ENCODE measurements at places on chromosomes 3 and 15.

GRCh38 chr3:126358816-126359181 lies 1.6 kb upstream of the KLF15 start:
- DNase-seq: no peak

GRCh38 chr3:147760941-147761340 lies 351.8 kb downstream of the ZIC1 start:
- no peak for DNase-seq

- DNase-seq: no peak
Observed at GRCh38 chr3:71260782-71261181, 322.7 kb downstream of the FOXP1 start.

GRCh38 chr15:38076786-38077185 lies 142.3 kb downstream of the TMCO5A start:
- peak; percentile 26 for DNase-seq

DNA sequence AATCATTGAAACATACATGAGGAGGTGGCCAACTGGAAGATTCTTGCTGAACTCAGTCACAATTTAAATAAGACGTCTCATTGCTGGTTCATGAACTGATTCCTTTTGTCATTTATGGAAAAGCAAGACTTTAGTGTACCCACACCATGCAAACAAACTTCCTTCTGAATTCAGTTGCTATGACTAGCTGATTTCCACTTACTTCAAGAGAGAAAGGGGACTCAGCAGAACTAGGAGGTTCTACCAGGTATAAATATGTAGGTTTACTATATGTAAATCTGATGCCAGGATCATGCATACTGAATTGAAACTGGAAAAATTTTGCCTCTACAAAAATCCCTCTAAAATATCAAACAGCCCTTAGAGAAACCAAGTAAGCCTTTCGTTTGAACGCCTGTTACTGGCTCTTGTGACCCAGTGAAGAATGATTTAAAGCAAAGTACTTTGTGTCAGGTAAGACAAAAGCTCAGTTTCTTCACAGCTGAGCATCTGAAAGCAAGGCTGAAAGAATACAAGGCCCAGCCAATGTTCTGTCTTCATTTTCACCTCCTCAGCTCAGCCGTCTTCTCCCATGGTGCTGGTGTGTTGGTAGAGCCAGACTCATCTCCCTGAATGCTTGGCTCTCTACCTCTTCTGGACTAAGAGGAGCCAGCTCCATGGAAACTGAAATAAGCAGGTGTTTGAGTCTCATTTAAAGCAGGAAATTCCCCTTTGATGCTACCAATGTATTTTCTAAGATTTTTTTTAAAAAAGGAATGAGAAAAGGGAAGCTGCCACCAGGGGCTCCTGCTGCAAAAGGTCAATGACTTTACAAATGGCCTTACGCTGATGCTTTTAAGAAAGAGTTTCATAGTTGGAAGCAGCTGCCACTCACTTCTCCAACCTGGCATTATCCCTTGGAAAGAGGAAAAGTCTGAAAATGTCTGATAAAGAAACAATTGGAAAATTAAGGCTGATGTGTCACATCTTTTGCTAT lies 301.6 kb downstream of the EFHB start:
- DNase-seq: no peak

DNA sequence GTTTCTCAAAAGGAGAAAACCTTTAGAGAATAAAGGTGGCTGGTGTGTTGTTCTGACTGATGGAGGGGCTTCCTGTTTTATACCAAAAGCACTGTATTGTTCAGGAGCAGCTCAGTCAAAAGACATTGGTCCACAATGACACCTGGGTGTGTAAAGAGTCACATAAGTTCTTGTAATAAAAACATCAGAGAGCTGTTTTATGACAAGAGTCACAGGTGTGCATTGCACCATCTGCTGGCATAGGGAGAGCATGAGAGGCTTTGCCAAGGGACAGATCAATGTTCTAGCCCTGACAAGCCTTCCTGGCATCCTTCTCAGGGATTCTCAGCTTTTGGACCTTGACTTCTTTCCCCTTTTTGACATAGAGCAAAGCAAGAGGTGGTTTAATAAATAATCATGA lies 20.4 kb downstream of the ARPP21 start:
- DNase-seq: no peak

- no peak for DNase-seq
Observed at GRCh38 chr3:171622126-171622525, 161.9 kb upstream of the TNIK start.

GRCh38 chr3:196174652-196175051 lies 36.5 kb downstream of the ZDHHC19 start:
- DNase-seq: no peak

DNA sequence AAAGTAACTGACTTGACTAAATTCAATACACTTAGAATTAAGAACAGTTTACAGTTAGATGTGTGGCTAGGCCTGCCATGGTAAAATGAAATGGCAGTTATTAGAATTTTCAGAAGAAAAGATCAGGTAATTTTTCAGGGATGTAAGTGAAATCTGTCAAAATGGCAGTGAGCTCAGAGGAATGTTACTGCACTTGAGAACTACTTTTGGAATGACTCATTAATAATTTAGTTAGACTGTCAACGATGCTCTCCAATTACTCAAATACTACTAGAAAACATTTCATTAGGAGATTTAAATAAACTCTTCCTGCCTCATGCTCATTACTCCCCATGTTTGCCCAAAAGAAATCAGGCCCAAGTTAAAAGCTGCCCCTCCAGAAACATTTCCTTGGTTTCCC lies 84.4 kb downstream of the RFTN1 start:
- DNase-seq: no peak

- no peak for DNase-seq
Observed at GRCh38 chr3:106675451-106675850, 701.8 kb upstream of the CCDC54 start.

GRCh38 chr15:87638554-87639083 lies 617.9 kb downstream of the NTRK3 start:
- DNase-seq: no peak

DNA sequence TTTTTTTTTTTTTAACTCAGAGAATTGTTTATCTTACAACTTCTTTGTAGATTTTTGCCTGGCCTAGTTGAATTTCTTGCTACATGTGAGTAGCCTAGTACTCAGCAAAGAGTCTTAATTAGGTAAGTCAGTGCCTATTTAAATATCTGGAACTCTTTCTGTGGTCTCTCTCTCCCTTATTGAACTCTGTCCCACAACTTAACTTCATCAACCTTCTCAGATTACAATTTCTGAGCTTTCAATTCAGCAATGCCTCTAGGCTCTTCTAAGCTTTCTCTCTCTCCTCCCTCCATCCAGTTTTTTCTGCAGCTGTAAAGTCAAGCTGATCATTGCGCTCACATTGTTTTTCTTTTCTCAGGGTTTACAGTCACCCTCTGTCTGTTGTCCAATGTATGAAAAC lies 517.6 kb upstream of the ROBO1 start:
- DNase-seq: no peak

DNA sequence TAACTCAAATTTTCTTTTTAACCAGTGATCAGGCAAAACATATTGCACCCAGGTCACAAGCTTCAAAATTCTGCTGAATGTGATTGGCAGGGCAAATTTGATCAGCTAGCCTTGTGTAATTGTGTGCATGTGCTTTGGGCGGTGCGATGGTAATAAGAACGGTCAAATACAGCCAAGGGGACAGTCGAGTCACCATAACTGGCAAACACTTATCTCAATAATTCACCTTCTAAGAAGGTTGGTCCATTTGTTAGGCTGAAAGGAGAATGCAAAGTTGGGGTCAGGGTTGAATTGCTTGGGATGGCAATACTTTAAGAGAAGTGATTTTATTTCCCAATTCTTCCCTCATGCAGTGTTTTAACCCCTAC lies 302.4 kb upstream of the PDZRN3 start:
- DNase-seq: no peak

- DNase-seq: no peak
Observed at GRCh38 chr3:77464111-77464688, 424.3 kb downstream of the ROBO2 start.

DNA sequence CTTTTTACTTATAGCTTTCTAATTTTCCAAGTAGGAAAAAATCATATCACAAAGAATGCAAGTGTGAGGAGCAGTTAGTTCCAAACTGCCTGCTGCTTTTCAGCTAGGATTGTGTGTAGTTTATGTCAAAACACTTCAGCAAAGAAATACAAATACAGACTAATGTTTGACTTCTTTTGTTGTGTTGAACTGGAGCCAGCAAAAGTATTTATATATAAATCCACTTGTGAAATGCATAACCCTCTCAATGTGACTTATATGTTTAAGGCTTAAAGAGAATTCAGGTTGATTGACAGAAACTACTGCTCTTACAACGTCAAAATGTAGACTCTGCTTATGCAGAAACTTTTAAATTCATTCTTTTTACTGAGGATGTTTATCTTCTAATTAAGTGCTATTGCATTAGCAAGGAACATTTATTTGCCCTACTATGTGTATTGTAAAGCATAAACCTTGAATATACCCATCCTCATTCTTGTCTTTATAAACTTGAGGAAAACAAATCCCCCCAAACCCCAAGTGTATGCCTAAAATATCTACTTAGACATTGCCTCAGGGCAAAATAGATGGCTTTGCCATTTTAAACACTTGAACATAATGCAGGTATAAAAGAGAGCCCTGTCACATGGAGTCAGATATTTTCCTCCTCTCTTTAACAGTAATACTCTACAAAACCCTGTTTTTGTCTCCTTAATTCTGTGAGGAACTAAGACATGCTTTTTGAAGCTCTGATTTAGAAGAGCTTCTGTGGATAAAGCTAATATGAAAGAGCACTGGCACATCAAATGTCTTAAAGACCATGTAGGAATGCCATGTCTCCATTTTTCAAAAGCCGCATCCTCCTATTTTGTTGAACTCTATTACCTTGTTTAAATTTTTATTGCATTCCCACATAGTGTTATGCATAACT lies 302.8 kb upstream of the TBC1D5 start:
- no peak for DNase-seq

- no peak for DNase-seq
Observed at GRCh38 chr3:149559525-149559924, 85.0 kb downstream of the TM4SF4 start.

DNA sequence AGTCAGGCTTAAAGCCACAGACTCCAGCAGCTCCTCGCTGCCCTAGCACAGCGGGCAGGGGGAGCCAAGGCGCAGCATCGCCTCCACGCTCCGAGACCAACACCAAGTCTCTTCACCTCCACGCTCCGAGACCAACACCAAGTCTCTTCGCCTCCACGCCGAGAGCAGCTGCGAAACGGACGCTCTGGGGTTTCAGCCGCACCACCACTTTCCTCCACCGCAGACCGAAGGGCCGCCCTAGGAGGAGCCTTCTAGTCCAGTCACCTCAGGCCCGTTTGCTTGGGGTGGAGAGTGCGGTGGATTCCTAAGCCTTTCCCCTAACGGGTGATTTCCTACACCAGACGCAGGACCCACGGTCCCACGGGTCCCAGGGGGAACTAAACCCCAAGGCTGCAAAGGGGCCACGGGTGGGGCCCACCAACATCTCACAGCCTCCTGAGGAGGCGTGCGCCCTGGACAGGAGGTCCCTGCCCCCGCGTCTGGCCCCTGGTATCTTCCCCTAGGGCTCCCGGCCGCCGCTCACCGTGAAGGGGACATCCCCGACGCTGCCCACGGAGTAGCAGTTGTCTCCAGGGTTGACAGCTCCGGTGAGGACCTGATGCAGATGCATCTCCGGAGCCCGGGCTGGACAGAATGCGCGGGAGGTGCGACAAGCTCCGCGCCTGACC lies 501 bp downstream of the DMXL2 start:
- peak; percentile 44 for DNase-seq

- no peak for DNase-seq
Observed at GRCh38 chr3:12974819-12975218, 98.4 kb downstream of the IQSEC1 start.

DNA sequence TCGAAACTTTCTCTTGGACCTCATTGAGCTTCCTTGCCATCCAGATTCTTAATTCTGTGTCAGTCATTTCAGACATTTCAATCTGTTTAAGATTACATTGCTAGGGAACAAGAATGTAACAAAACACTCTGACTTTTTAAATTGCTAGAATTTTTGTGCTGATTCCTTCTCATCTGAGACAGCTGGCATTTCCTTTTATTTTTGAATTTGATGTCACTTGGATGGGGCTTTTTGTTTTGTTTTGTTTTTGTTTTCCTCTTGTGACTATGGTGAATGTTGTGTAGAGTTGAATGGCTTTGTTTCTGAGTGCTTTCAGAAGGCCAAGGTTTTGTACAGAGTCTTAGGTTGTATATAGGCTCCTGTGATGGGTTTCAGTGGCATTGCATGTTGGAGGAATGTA lies 1129.3 kb downstream of the NAALADL2 start:
- DNase-seq: no peak

GRCh38 chr15:90520365-90520764 lies 9.4 kb upstream of the CRTC3 start:
- DNase-seq: no peak

DNA sequence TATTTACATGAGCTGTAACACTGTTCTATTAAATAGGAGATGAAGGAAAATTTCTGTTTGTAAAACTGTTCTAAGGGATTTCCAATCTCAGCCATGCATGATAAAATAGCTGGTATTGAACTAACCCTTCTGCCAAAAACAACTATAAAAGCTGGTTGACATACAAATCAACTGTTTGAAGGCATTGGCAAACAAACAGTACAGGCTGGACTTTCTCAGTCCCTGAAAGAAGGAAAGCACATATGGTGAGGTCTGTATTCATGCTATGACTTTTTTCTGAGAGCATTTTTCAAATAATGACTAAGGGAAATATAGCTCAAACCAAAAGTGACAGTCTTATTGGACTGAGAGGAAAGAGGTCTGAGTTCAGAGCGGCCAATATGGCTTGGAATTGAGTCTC lies 117.0 kb upstream of the CCDC54 start:
- DNase-seq: no peak

DNA sequence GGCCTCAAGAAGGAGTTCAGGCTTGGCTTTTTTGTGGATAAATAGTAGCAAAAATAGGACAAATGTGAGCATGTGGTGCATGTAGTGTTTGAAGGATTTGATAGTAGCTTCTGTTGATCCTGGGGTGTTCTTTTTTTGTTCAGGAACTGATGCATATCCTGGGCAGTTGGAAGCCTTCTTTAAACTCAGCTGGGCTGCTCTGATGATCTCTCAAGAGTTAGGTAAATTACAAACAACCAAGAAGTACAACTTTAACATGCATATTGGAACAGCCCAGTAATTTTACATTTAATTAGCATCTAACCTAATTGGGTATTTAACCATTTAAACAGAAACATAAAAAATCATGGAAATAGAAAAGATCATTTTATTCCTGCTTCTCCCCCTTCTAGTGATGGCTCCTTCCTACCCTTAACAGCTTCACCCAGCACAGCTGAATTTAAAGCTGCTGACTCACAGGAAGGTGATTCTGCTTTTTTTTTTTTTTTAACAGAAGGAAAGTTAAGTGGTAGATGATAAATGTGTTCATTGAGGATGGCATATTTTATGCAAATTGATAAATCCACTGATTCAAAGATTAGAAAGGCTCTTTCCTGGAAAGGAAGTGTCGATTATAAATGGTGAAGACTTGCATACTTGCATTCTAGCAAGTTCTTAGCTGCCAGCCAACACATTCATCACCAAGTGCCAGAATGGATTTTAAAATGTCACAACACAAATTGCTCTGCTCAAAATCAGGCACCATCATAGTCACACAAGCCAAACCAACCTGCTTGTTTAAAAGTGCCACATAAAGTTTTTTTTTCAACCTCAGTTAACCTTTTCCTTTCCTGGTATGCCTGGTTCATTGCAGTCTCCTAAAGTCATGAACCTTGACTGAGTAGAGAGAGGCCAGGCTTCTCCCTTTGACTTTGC lies 20.0 kb downstream of the SLC35G2 start:
- no peak for DNase-seq

- DNase-seq: no peak
Observed at GRCh38 chr3:56829533-56829932, 27.8 kb upstream of the ARHGEF3 start.

GRCh38 chr3:39251576-39251975 lies 28.3 kb downstream of the CX3CR1 start:
- DNase-seq: no peak

All from activated B cell treated with CpG ODN at 0.5 μM for 24 hours (primary cell).